RCC 7860 (cell line): ENCODE measurements at places on chromosomes 6 and 20.

- peak; percentile 62 for DNase-seq
These were observed 23.2 kb downstream of the RBCK1 start for GRCh38 chr20:431012-431904.

DNA sequence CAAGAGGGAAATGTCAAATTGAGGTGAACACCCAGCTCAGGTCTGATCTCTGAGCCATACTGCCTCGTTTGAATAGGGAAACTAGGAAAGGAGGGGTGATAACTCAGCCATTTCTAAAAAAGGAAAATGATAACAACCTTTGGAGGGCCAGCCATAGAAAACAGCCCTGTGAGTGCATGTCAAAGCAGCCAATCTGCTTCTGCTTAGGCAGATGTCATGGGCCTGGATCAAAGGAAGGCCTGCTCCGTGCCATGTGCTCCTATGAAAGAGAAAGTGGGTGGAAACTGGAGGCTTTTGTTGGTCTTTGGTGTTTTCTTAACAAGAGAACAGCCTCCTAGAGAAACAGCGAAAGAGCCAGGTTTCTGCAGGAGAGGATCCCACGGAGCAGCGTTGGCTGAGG is 428.0 kb downstream of the DHX35 start:
- DNase-seq: no peak

DNA sequence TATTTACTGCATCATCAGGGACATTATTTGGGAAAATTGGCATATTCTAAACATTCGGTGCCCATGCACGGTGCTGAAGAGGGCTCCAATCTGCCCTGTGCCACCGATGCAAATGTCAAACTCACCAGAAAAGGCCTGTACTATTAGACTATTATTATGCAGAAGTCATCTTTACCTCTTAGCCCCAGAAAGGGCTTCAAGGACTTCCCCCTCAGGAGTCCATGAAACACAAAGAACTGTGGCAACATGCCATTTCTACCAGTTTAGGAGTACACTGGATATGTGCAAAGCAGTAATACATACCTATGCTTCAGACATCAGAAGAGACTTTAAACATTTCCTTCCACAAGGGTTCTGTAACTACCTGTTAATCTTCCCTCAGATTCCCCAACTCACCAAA is 8.6 kb downstream of the DIDO1 start:
- DNase-seq: no peak

DNA sequence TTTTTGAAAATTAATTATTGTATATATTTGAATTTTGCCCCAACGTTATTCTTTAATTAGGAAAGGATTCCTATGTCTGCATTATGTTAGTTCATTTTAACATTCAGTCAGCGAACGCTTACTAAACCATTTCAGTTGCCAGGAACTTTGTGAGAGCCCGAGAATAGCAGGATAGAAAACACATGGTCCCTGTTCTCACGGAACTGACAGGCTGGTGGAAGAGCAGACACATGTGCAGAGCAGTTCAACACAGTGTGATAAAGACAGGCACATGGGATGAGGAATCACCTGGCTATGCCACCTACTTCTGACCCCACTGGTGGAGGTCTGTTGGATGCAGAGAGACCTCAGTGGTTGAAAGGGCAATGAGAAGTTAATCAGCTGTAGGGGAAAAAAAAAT is 367.2 kb downstream of the EPM2A start:
- no peak for DNase-seq

DNA sequence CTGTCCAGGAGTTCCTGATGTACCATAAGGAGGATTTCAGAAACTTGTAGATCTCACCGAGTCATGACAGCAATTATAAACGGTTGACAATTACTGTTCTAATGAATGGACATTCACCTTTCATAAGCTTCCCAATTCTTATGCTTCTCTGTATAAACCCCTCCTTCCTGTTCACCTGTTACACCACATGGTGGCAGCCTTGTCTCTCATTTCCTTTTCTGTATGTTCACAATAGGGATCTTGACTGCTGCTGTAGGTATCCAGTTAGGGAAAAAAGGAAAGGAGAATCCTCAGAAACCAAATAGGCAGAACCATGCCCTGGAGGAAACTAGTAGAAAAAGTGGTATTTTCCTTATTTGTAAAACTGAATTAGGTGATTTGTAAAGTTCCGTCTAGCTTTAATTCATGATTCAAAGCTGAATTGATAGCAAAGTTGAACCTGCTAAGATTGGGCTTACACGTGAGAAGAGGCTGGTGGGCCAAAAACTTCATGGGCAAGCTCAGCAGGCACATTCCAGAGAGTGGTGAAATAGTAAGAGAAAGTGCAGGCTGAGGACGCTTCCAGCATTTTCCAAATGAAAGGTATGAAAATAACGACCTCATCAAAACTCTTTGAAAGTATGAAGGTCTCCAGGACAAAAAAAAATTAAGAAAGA is 29.0 kb upstream of the TBPL1 start:
- DNase-seq: peak; percentile 64

DNA sequence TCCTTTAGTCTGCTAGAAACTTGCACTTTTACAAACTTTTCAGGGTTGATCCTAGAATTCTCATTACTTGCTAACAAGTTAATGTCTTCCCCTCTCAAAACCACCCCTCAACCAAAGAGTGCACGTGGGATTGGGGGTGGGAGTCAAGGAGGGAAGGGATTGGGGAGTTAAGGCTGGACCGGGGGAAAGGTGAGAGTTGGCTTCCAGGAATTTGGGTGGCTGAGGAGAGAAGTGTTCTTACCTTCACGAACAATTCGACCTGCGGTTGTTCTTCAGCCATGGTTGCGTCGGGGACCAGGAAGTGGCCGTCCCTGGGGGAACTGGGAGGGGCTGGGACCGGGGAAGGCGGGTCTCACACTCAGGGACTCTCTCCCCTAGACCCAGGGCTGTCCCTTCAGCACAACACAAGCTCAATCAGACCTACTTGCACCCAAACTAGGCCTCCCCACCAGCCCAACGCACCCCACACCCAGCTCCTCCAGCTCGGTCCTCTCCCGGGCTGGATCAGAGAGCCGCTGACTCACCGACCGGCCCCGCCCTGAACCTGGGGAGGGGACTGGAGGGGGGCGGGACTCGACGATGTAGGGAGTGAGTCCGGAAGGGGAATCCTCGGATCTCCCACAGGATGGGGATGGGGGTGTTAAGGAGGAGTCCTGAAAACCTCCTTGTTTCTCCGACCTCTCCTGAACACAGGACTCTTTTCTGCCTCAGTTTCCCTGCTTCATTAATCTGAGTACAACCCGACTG is at the start of gene CLIC1:
TSS of gene CLIC1 (minus strand) at position 510 of the 747 bp plus-strand sequence. CDS start at position 280, 230 bp downstream.
- DNase-seq: peak; percentile 62

- DNase-seq: no peak
These were observed 2.7 kb upstream of the ESR1 start for GRCh38 chr6:151804585-151805285.

DNA sequence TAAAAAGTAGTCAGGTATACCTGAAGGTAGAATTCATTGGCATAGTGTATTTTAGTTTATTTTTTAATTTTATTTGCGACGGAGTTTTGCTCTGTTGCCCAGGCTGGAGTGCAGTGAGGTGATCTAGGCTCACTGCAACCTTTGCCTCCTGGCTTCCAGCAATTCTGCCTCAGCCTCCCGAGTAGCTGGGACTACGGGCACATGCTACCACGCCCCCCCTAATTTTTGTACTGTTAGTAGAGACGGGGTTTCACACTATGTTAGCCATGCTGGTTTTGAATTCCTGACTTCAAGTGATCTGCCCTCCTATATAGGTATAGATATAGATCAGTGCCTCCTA is 102.8 kb upstream of the PRSS16 start:
- no peak for DNase-seq

DNA sequence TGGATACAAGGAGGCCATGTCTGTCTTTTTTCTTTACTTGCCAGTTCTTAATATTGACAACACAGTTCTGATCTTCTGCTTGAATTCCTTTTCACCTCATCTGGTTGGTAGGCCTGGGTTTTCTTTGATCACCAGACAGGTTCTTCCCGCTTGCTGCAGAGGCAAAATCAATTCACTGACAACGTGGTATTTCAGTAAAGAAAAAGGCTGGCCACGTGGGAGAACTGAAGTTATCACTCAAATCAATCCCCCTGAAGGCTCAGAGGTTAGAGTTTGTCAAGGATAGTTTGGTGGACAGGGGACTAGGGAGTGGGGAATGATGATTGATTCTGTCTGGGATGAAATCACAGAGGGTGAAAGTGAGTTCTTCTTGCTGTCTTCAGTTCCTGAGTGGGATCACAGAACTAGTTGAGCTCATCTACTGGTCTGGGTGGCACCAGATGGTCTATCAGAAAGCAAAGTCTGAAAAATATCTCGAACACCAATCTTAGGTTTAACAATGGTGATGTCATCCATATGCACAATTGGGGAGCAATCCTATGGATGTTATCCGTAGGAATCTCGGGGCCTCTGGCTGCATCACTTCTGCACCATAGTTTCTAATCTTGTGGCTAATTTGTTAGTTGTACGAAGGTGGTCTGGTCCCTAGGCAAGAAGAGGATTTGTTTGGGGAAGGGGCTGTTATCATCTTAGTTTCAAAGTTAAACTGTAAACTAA is 37.3 kb upstream of the OLIG3 start:
- no peak for DNase-seq

GRCh38 chr6:112030206-112030960 is 23.5 kb upstream of the CCN6 start:
- no peak for DNase-seq

GRCh38 chr20:58818586-58819285 is 32.0 kb downstream of the GNAS-AS1 start:
- DNase-seq: peak; percentile 79

- DNase-seq: no peak
These were observed 393.1 kb downstream of the ZFAND3 start for GRCh38 chr6:38212579-38212978.

GRCh38 chr6:31009731-31010130 is 543 bp upstream of the MUC22 start:
- DNase-seq: no peak

DNA sequence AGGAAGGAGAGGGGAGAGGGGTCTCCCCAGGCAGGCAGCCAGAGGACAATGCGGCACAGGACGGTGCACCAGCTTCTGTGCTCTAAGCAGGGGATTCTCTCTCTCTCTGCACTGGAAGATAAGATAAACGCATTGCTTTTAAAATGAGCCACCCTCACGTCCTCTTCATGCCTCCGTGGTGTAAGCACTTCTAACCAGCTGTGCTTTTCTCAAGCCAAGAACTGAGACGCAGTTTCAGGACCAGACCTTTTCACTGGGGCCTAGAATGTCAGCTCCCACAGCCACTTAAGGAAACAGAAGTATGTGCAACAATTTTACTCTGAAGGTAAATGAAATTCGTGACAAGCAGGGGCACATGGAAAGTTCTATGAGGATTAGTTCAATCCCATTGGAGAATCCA is 82.4 kb downstream of the PSMB1 start:
- DNase-seq: no peak

GRCh38 chr20:32636283-32636682 is 37.5 kb downstream of the C20orf203 start:
- no peak for DNase-seq

DNA sequence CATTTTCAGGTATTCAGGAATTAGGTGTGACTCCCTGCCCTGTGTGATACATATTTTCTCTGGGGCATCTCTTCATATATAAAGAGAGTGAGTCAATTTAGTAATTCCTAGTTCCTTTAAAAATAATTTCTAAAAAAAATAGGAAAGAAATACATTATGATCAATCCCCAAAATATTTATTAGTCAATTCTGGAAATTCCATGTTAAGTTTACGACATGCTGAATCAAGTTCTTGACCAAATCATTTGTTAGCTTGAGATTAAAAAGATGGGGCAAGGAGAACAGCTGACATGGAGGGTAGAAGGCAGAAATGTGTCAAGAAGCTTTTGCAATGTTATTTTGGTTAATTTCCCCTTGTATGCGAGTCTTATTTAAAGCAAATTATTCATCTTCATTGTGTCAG is 22.7 kb upstream of the PRDM1 start:
- DNase-seq: no peak

- DNase-seq: no peak
These were observed 11.6 kb downstream of the PTPRT start for GRCh38 chr20:43178080-43178479.

DNA sequence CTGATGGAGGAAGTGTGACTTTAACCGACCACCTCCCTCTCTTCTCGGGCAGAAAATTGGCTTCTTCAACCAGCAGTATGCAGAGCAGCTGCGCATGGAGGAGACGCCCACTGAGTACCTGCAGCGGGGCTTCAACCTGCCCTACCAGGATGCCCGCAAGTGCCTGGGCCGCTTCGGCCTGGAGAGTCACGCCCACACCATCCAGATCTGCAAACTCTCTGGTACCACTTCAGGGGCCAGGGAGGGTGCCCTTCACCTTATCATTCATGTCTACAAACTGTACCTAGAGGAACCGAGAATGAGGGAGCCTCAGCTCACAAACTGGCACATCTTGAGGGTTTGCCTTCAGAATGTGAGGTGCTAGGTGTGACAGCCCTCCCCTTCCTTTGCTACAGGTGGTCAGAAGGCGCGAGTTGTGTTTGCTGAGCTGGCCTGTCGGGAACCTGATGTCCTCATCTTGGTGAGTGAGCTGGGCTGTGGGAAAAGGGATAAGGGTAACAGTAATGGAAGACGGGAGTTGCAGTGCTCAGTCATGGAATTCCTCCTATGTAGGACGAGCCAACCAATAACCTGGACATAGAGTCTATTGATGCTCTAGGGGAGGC is 18.6 kb downstream of the ABCF1 start:
- DNase-seq: no peak

GRCh38 chr6:7341989-7342742 is 29.2 kb upstream of the SSR1 start:
- DNase-seq: peak; percentile 16

GRCh38 chr6:11209906-11210305 is 22.6 kb downstream of the NEDD9 start:
- DNase-seq: peak; percentile 46

- no peak for DNase-seq
These were observed 19.6 kb upstream of the AKAP7 start for GRCh38 chr6:131115651-131116050.

GRCh38 chr20:19758501-19759331 is 658 bp downstream of the RIN2 start:
- no peak for DNase-seq

DNA sequence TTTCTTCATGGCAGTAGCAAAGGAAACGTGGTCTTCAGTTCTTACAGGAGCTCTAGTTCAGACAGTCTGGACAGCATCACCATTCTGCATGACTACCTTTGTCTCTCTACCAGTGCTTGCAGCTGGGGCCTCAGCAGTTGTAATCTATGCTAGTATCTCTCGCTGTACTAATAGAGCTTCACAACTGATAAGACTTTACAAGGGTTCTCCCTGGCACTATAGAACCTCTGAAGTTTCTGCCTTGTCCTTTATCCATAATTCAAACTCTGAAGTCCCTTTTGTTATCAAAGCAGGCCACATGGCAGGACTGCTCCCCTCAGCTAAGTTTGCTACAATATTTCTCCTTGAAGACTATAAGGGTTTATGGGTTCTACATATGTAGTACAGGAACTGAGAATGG is 842.1 kb upstream of the ADGRB3 start:
- no peak for DNase-seq

- no peak for DNase-seq
These were observed 1252.6 kb upstream of the CITED2 start for GRCh38 chr6:140627002-140627401.

GRCh38 chr6:108165714-108166663 is at the start of gene NR2E1:
TSS of gene NR2E1 (plus strand) at chr6:108166022. CDS start at chr6:108166766, 744 bp downstream.
- DNase-seq: no peak

- DNase-seq: peak; percentile 26
These were observed 75.2 kb downstream of the GJA1 start for GRCh38 chr6:121510568-121511177.

GRCh38 chr6:34317882-34318498 is 69.2 kb upstream of the SMIM29 start:
- no peak for DNase-seq

GRCh38 chr20:61065853-61066252 is 186.2 kb upstream of the CDH4 start:
- no peak for DNase-seq

GRCh38 chr6:1665214-1665613 is 55.5 kb downstream of the FOXC1 start:
- DNase-seq: no peak
